ENCODE measurements at places on chromosomes 2 and 18.

DNA sequence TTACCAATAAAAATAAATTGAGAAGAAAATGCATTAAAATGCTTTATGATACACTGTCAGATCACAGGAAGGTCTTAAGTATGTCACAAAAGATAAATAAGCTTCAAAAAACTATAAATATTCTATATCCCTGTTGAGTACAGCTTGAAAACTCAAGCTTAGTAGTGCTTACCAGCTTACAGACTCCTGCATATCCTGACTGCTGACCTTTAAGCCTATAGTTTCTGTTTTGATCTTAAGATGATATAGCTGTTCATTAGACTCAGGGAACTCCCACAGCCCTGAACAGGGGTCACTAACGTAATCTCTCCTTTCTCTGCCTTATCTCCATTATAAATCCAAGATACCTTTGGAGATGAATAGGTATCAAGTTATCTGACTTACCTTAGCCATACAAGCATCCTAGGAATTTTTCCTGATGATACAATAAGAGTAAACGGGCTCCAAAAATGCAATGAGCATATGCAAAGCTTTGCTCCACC lies 93.7 kb upstream of the RBBP8 start:
- DNase-seq, result no peak

DNA sequence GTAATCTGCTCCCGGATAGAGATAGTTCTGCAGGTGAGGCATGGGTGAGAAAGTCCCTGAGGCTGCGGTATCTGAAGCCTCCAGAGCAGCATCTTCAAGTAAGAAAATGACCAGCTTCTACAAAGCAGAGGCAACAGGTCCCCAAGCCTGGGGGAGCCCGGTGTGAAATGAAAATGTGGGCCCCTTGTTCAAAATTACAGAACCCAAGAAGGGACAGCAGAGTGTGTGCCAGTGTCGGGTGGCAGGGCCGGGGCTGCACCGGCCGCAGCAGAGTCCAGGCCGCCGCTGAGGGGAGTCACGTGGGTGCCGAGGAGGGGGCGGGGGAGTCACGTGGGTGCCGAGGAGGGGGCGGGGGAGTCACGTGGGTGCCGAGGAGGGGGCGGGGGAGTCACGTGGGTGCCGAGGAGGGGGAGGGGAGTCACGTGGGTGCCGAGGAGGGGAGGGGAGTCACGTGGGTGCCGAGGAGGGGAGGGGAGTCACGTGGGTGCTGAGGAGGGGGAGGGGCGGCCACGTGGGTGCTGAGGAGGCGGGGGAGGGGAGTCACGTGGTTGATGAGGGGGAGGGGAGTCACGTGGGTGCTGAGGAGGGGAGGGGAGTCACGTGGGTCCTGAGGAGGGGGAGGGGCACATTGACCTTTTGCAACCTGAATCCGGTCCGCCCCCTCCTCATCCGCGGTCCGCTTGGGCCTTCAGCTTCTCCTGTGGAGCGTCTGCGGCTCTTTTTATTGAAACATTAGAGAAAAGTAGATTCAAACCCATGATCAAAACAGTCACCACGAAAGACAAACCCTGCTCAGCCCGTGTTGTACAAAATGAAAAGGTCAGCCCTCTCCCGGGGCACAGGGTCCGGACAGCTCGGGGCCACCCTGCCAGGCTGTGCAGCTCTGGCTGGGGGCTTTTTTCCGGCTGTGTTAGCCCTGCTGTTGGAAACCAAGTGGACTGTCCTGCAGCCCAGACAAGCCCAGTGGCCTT lies 10.4 kb downstream of the COLEC11 start:
- peak; percentile 31 for DNase-seq

DNA sequence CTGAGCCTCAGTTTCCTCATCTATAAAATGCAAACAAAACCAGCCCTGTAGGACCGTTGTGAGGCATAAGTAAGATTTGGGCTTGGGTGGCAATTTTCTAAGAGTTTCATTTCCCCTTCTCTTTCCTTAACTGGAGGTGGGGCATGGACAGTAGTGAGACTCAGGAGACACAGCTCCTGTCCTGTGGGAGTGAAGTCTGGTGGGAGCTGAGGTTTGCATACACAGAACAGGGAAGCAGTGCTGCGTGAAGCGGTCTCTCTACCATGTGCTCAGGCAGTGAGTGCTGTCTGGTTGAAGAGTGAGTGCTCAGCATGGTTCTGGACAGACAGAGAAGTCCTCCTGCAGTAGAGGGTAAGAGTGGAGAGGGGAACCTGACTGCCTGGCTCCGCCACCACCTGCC lies 62.3 kb upstream of the MCFD2 start:
- DNase-seq, result no peak

DNA sequence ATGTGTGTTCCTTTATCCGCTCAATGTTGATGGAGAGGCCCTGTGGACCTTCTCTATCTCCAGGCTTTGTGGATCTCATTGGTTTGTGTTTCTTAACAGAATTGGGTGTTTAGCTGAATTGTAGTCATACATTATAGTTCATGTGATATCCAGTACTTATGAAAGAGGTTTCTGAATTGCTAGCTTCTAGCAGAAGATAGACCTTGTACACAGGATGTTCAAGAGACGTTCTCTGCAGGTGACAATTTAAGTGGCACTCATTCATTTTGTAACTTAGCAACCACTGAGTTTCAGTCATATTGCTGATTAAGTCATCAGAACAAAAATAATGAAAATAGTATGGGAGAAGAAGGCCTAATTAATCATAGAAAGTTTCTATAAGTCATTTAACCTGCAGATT lies 279.2 kb downstream of the ALPK2 start:
- no peak for DNase-seq

- no peak for DNase-seq
Observed at GRCh38 chr2:231256494-231256893, 58.1 kb downstream of the ARMC9 start.

- DNase-seq, result no peak
Observed at GRCh38 chr18:78126536-78126935, 853.1 kb upstream of the SALL3 start.

- DNase-seq, result no peak
Observed at GRCh38 chr18:3654442-3655253, 204.7 kb downstream of the TGIF1 start.

- DNase-seq, result no peak
Observed at GRCh38 chr2:118049816-118050140, 35.9 kb upstream of the CCDC93 start.

- DNase-seq, result no peak
Observed at GRCh38 chr2:72011791-72012190, 135.9 kb downstream of the CYP26B1 start.

DNA sequence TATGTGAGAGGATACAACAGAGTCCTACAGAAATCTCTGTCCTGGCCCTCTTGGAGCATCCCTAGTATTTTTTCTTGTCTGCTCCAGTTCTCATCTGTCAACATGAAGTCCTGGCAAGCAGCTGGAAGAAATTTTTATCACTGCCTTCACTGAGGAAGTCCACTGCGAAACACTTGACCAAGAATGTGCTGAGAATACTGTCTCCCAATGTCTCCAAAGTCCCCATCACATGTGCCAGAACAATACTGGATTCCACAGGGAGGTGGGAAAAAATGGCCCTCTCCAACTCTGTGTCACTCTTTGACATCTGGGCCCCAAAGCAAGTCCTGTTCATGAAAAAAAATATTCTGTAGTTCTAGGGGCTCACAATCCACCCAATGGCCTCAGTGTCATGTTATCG lies 32.8 kb upstream of the PGAP1 start:
- no peak for DNase-seq

- DNase-seq, result no peak
Observed at GRCh38 chr18:47936952-47937351, 6.5 kb upstream of the SMAD2 start.

DNA sequence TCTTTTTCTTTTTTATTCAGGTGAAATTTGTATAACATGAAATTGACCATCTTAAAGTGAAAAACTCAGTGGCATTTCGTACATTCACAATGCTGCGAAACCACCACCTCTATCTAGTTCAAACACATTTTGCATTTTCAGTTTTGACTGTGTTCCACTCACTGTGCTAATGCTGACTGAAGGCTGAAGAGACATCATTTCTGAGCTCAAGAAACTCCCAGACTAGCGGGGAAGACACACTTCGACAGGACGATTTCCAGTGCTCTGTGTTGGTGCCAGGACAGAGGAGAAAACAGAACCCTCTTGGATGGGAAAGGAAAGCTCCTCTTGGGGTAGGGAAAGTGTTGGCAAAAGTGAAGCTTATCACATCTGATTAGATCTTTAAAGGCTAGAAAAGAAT lies 44.2 kb upstream of the CBLN2 start:
- no peak for DNase-seq

DNA sequence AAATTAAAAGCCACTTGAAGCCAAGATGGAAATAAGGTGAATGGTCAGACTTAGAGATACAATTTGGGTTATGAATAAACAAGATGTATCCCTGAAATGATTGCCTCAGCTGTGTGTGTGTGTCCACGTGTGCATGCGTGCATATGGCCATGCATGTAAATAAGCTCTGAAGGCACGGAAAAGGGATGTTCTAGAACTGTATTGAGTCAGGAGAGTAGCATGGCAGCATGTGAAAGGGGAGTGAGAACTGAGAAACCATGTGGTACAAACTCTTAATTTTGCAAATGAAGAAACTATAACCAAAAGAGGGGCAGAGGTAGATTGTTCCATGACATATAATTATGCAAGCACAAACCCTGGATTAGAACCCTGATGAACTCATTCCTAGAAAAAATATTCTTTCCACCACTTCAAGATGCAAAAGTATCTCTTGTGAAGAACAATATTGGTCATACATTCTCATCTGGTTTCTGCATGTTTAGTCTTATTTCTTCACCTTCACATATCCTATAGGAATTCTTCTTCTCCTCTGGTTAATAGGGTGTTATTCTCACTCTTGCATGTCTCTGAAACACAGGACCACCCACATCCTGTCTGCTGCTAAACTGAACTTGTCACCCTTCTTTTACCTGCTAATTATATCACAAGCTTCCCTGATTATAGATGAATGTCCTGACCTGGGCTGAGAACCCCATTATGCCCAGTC lies 455.8 kb downstream of the SETBP1 start:
- DNase-seq, result no peak

- DNase-seq, result no peak
Observed at GRCh38 chr2:160651416-160652200, 158.0 kb upstream of the RBMS1 start.

DNA sequence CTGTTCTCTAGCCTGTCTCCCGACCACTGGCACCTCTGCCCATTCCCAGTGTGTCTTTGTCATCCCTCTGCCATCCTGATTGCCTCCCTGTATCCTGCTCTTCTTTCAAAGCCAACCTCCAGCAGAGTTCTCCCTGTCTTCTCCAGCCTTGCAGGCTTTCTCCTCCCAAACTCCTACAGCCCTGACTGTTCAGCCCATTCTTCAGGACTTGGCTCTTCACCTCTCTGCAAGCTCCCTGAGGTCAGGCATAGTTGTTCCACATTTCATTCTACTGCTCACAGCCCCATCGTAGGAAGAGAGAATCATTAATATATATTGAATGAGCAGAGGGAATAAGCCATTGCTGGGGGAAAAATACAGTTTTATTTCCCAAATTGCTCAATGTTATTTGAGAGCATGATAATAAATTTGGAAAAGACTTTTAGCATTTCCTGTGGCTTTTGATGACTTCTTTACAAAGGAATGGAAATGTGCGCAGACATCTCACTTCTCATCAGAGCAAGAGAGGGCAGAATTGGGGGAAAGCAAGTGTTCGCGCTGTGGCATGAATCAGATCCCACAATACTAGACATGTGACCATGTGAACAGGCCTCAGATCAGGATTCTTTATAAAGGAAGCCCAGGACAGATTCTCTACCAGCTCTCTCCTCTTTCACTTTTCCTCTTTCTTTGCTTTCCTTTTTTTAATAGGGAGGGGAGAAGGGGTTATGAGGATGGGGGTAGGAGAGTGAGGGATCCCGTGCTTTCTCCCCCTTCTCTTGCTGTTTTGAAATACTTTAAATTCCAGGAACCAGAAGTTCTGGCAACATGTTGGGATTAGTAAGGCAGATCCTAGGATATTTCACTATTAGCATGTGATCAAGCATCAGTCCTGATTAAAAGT lies 37.4 kb downstream of the EPAS1 start:
- DNase-seq, result no peak

DNA sequence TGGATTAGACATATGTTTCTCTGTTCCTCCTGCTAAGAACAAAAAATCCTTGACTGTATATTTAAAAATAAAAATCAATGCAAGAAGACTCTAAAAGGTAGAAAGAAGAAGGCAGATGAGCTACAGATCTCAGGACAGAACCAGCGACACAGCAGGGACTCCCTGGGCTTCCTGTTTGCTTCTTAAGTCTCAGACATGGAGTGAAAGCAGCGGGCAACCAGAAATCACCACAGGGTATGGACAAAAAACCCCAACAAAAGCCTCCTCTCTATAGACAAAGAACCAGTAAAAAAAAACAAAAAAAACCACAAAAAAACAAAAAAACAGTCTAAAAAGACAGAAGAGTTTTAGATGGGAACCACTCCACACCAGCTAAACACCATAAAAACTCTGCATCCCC lies 971.0 kb upstream of the GYPC start:
- no peak for DNase-seq

- DNase-seq, result no peak
Observed at GRCh38 chr18:62771494-62772270, 56.3 kb downstream of the PHLPP1 start.

- DNase-seq, result no peak
Observed at GRCh38 chr2:233803292-233803911, 25.3 kb downstream of the MROH2A start.

DNA sequence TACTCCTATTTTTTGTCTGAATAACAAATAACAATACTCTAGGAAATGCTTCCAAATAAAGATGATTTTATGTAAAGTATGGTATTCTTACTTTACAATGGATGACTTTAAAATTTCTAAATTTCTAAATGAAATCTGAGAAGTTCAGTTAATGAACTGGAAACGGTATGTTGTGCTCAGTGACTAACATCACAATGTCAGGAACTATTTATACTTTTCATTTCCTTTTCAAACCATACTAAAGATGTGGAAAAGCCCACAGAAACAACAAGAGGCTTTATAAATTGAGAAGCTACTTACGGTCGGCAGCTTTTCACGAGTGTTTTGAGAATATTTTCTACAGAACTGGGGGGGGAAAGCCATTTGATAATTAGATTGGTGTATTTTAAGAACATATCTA lies 31.1 kb downstream of the PSME4 start:
- no peak for DNase-seq

DNA sequence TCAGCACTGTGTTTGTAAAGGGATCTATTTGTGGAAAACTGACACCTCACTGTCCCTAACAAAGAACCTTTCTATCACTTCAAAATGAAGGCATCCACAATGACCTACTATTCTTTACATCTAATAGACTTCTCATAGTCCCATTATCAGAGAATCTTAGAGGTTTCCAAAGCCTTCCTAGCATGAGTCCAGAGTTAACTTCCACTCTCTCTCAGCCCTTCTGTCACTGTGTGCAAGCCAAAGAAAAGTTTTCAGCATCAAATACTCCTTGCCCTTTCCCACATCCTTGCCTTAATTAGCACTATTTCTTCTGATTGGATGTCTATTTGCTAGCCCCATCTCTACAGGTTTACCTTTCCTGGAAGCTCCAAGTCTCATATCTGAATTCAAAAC lies 178.5 kb downstream of the ERBB4 start:
- no peak for DNase-seq

GRCh38 chr2:201715459-201715858 lies 17.0 kb upstream of the MPP4 start:
- DNase-seq, result no peak
